PC-3 (cell line): ENCODE measurements at places on chromosomes 6 and 20. TPM values are rescaled to one million over a fixed set of nuclear protein-coding genes. Genes with fewer than 3 reads are reported as not detected.

The PEDS1 gene
- 53.8 and 59.1 TPM in 2 replicates for total RNA-seq

The C6orf58 gene
- not detected in 2 replicates for total RNA-seq

DNA sequence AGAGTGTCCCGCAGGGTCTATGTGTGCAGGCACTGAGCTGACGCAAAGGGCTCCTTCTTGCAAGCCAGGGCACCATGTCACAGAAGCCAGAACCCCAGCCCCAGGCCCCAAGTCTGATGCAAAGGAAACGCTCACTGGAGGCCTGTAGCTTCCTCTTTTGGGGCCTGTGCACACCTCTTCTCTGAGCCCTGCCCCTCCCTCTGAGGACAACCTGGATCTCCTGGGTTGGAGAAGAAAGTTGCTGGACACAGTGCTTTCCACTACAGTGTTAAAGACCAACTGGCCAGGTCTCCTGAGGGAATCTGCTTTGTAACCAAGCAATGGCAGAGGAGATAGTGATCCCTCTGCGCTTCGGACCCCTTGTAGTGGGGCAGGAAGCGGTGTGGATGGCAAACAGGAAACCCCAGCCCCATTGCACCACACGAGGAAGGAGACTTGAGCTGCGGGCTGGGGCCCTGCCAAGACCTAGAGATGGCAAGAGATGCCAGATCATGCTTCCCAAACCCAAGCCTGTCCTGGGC lies 90.0 kb downstream of the PRND start:
- no peak overlapping the region for H3K4me3 ChIP-seq
- H3K4me1 ChIP-seq = peaks cover 12% of the 10 kb centered on the region
- no peak for DNase-seq
- no peak overlapping the region for H3K27ac ChIP-seq
- no peaks in the 10 kb centered on the region for H3K27me3 ChIP-seq

GRCh38 chr6:19535351-19535750 lies 301.8 kb upstream of the ID4 start:
- H3K27ac ChIP-seq = no peak overlapping the region
- DNase-seq = no peak
- no peaks in the 10 kb centered on the region for H3K36me3 ChIP-seq
- H3K4me1 ChIP-seq = peaks cover 22% of the 10 kb centered on the region
- no peaks in the 10 kb centered on the region for H3K27me3 ChIP-seq

DNA sequence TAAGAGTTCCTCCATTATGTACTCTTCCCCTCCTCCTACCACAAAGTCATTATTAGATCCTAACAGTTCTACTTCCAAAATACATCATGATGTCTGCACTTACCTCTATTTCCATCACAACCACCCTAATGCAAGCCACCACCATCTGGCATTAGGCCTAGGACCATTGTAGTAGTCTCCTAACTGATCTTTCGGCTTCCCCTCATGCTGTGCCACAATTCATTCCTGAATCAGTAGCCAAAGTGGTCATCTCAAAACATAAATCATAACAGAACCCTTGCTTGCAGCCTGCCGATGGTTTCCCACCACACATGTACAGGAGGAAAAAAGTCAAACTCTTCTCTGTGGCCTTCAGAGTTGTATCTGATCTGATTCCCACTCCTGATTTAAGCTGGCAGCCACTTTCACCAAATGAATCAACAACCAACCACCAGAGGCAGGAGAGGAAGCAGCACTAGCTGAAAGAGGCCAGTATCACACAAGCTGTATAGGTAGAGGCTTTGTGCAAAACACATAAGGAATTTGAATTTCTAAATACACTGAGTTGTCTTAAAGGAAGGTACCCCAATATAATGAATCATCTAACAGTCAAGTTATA lies 26.1 kb downstream of the FAM184A start:
- H3K4me3 ChIP-seq = no peak overlapping the region
- no peaks in the 10 kb centered on the region for H3K4me1 ChIP-seq
- no peak for DNase-seq
- H3K27ac ChIP-seq = no peak overlapping the region

DNA sequence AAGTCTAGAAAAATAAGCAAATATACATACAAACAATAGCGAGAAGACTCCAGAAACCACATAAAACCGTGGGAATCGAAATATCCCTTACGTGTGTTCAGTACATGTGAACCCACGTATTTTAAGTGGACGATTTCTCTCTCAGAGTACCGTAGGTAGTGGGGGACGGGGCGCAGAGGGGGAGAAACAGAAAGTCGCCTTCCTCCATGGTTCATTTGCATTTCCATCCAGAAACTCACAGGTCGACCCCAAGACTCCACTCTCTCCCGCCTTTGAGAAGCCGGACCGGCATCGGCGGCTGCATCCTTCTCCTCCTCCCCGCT lies 538 bp upstream of the ENPP1 start:
- no peak for DNase-seq
- H3K36me3 ChIP-seq = no peaks in the 10 kb centered on the region
- 0 out of 2 replicates have a peak, but pooled peaks cover 5% of the 10 kb centered on the region for H3K4me1 ChIP-seq
- H3K27me3 ChIP-seq = no peaks in the 10 kb centered on the region
- H3K27ac ChIP-seq = no peak overlapping the region; the same call in 1 of the 2 replicates

DNA sequence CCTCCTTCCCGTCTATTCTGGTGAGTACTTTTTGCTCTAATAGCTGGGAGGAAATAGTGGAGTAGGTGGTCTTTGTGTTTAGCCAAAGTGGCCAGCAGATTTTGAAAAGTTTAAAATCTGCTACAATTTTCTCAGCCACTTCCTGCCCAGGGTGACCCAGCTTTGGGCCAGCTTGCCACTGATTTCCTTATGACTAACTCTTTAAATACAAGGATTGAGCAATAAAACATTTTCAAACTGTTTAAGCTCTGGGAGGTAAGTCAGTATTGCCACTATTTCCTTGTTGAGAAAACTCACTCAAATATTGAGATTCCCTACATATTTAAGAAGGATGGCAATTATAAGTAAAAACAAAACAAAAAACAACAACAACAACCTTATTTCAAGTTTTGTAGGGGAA lies 54.5 kb downstream of the TRMT11 start:
- peak overlapping the region; percentile 81 for H3K27ac ChIP-seq
- DNase-seq = peak; percentile 75
- peak overlapping the region; percentile 10; the same call in 1 of the 2 replicates for H3K4me3 ChIP-seq

DNA sequence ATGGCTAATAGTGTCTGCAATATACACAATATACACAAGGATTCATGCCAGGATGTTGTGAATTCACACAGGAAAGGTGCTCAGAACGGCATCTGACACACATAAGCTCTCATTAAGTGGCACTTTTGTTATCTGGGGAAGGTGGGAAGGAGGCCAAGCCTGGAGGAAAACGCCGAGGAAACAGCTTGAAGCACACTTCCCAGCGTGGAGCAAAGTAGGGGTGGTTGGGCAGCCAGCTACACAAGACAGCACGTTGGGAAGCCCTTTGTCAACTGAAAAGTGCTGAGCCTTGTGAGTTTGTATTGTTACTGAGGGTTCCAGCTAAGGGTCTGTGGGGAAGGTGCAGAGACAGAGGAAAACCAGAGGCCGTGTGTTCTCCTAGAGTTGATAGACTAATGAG lies 181.0 kb downstream of the ZMYND8 start:
- no peaks in the 10 kb centered on the region for H3K36me3 ChIP-seq
- DNase-seq = no peak
- H3K27ac ChIP-seq = no peak overlapping the region
- H3K4me3 ChIP-seq = no peak overlapping the region

DNA sequence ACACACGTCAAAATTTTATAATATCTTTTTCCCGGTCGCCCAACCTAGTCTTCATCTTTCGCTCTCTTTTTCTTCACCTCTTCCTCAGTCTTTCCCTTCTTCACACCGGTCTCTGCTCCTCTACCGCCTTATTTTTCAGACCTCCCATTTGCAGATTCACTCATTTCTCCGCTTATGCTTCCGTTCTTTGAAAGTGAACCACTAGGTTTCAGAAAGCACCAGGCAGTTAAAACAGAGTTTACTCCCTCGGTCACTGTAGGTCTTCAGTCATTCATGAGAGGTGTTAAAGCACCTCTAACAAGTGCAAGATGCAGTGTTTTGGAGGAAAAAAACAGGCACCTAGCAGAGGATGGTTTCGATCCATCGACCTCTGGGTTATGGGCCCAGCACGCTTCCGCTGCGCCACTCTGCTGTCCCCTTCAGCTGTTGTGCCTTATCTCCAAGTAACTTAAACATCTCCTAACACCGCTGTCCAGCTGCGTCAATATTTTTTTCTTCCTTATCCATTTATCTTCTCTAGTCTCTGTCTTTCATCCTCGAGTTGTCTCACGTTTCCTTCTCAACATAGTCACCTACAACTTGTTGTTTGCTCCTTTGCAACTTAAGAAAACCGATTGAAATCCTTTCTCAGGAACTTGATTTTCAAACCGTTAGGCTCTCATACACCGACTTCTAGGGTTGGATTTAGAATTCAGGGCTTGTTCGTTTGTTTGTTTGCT lies 119.7 kb upstream of the ZNF184 start:
- H3K36me3 ChIP-seq = no peaks in the 10 kb centered on the region
- DNase-seq = peak; percentile 76
- no peak overlapping the region for H3K27ac ChIP-seq
- H3K4me1 ChIP-seq = no peaks in the 10 kb centered on the region

- no peak overlapping the region for H3K4me3 ChIP-seq
- no peak for DNase-seq
These were observed 83.4 kb downstream of the ELOVL4 start for GRCh38 chr6:79864001-79864400.
